ENCODE measurements at places on chromosomes 12 and 14.

DNA sequence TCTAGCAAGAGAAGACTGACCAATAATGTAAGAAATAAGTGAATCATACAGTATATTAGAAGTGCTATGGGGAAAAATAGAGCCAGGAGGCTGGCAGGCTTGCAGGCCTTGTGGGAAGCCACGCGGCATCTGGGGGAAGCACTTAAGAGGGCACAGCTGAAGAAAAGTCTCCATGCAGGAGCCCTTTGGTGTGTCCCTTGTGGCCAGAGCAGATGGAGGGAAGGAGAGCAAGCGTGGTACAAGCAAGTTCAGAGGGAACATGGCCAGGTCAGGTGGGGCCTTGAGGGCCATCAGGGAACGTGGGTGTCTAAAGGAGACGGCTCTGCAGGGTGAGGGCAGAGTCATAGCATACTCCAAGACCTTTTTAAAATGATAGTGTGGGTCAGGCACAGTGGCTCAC, 51.7 kb downstream of the LRRC74A start:
- DNase-seq = no peak

DNA sequence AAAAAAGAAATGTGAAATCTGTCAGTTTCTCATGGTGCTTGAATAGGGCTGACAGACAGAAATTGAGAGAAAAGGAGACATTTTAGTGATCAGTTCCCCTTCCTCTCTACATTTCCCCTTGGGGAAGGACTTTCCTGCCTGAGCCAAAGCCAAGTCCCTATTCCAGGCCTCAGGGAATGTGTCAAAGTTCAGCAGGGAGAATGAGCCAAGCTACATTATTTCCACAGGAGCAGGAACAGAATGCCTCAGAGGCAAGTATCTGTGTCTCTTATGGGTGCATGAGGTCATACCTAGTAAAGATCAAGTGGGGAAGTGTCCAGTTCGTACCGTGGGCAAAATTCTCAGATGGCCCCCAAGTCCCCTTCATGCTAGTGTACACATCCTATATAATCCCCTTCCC, 68.6 kb downstream of the IQSEC3 start:
- no peak for DNase-seq

- no peak for DNase-seq
Observed at GRCh38 chr12:49092086-49092815, 2.4 kb downstream of the DHH start.

DNA sequence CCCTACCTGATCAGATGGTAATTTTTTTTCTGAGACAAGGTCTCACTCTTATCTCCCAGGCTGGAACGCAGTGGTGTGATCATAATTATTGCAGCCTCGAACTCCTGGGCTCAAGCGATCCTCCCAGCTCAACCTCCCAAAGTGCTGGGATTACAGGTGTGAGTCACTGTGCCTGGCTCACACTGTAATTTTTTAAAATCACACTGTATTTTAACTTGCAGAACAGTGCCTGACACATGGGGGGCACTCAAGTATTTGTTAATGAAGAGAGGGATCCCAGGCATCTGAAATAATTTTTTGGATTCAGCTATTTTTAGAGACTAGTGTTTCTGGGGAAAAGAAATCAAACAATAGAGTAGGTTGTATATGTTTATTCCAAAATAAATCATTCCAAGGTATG, 21.7 kb downstream of the LIMA1 start:
- no peak for DNase-seq

DNA sequence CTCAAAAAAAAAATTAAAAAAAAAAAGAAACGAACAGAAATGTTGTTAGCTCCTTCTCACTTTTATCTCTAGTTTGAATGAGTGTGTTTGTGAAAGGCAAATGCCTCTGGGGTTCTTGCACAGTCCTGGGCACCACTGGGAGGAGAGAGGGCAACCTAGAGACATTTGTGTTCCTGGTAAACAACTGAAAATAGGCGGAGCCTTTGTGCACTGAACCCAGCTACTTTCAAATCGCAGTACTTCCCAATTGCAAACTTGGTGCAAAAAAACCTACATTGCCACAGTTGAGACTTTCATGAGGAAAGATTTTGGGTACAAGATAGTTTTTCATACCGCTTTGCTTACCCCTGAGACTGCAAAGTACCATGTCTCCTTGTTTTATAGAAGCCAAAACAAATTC, 430.0 kb downstream of the ZFP36L1 start:
- DNase-seq = no peak

DNA sequence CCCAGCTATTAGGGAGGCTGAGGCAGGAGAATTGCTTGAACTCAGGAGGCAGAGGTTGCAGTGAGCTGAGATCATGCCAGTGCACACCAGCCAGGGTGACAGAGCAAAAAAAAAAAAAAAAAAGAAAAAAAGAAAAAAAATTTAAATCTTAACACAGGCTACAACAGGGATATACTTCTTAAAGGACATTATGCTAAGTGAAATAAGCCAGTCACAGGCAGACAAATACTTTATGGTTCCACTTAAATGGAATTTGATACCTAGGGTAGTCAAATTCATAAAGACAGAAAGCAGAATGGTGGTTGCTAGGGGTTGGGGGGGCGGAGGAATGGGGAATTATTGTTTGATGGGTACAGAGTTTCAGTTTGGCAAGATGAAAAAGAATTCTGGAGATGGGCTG, 14.8 kb upstream of the PPTC7 start:
- no peak for DNase-seq

All from esophagus muscularis mucosa (tissue), 4 donors.